Neural crest cell (in vitro differentiated cells): ENCODE measurements at places on chromosomes 5 and 9.

DNA sequence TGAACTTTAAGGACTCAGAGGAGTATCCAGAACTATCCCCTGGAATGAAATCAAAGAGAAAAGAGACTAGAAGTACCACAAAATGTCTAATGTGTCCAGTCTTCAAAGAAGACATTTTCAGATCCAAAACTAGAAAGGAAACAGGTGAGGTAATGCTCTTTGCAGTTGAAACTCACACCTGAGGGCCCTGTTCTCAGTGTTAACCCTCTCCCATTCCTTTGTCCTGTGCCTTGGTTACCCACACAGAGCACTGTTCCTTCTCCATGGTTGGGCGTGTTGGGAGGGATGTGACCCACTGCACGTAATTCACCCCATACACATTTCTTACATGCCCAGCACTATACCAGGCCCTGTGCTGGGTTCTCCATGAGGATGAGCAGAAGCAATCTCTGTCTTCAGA is 21.3 kb downstream of the MSANTD3 start:
- no peak for DNase-seq
- H3K27ac ChIP-seq = no peak overlapping the region
- no peaks in the 10 kb centered on the region for H3K27me3 ChIP-seq
- peaks cover 23% of the 10 kb centered on the region for H3K36me3 ChIP-seq

DNA sequence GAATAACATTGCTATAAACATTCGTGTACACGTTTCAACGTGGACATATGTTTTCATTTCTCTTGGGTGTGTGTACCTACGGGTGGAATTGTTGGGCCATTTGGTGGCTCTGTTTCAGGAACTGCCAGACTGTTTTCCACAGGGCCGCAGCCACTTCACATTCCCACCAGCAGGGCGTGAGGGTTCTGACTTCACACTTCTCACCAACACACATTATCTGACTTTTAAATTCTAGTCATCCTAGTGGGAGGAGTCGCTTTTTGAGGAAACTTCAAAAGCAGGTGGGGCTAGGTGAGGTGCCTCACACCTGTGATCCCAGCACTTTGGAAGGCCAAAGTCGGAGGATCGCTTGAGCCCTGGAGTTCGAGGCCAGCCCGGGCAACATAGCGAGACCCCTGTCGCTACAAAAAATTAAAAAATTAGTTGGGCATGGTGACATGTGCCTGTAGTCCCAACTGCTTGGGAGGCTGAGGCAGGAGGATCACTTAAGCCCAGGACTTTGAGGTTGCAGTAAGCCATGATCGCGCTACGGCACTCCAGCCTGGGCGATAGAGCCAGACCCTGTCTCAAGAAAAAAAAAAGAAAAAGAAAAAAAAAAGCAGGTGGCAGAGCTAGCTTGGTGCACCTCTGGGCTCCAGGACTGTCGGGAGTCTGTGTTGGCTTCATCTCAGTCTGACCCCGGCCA is 28.5 kb downstream of the TSPAN17 start:
- H3K27ac ChIP-seq = no peak overlapping the region
- no peak overlapping the region for H3K4me3 ChIP-seq

GRCh38 chr5:180323160-180323559 is 30.0 kb downstream of the GFPT2 start:
- DNase-seq = no peak
- no peaks in the 10 kb centered on the region for H3K27me3 ChIP-seq
- no peaks in the 10 kb centered on the region for H3K36me3 ChIP-seq
- H3K4me3 ChIP-seq = no peak overlapping the region
- H3K4me1 ChIP-seq = peaks cover 18% of the 10 kb centered on the region
- peak overlapping the region; percentile 4 for H3K27ac ChIP-seq

GRCh38 chr5:73365301-73365853 is 83.2 kb downstream of the FOXD1 start:
- H3K4me3 ChIP-seq = no peak overlapping the region
- peaks cover 26% of the 10 kb centered on the region for H3K27me3 ChIP-seq
- H3K27ac ChIP-seq = no peak overlapping the region
- no peaks in the 10 kb centered on the region for H3K36me3 ChIP-seq

DNA sequence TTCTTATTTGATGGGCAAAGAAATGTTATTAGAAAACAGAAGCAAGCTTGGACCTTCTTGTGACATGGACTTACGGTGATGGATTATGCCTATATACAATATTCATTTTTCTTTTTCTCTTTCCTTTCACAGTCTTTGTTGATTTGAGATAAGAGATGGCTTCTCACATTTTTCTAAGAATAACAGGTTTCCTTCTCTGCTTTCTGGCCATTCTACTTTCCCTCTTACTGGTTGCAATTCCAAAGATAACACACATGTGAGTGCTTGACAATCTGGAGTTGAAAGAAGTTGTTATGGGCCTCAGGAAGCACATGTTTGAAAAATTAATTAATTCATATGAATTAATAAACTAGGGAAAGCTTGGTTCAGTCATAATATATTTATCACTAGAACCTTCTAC is 89.8 kb upstream of the RPS23 start:
- H3K36me3 ChIP-seq = peaks cover 3% of the 10 kb centered on the region
- no peak for DNase-seq
- H3K27me3 ChIP-seq = peaks cover 6% of the 10 kb centered on the region

DNA sequence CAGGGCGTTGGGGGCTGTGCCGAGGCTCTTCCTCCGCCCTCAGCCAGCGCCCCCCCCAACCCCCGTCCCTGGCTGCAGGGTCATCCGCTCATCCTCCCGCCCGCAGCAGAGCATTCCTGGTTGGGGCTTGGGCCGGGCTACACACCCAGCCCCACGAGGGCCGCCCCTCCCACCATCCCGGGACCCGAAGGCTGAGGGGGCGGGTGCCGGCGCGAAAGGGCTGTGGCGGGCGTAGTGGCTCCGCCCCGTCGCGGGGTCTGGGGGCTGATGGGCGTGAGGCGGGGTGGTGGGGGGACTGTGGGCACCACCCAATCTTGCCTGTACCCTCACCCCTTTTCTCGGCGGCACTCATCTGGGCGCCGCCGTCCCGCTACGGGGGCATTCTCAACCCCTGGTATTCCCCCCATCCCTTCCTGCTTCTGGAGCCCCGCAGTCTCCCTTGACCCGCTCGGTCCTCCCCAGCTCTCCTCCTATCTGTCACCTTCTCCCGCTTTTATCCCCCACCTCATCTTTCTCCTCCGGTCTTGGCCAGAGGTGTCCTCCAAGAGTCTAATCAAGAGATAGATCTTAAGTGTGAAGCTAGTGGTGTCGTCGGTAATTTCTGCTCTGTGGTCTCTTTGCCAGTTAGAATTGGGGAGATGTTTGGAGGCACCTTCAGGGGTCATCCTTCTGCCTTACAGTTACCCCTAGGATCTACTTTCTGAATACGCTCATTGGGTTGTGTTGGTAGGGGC is 1.6 kb downstream of the FER start:
- no peaks in the 10 kb centered on the region for H3K27me3 ChIP-seq
- peak overlapping the region; percentile 67 for H3K27ac ChIP-seq
- peak overlapping the region; percentile 90 for H3K4me3 ChIP-seq
- H3K36me3 ChIP-seq = no peaks in the 10 kb centered on the region
- peaks cover 19% of the 10 kb centered on the region for H3K4me1 ChIP-seq

DNA sequence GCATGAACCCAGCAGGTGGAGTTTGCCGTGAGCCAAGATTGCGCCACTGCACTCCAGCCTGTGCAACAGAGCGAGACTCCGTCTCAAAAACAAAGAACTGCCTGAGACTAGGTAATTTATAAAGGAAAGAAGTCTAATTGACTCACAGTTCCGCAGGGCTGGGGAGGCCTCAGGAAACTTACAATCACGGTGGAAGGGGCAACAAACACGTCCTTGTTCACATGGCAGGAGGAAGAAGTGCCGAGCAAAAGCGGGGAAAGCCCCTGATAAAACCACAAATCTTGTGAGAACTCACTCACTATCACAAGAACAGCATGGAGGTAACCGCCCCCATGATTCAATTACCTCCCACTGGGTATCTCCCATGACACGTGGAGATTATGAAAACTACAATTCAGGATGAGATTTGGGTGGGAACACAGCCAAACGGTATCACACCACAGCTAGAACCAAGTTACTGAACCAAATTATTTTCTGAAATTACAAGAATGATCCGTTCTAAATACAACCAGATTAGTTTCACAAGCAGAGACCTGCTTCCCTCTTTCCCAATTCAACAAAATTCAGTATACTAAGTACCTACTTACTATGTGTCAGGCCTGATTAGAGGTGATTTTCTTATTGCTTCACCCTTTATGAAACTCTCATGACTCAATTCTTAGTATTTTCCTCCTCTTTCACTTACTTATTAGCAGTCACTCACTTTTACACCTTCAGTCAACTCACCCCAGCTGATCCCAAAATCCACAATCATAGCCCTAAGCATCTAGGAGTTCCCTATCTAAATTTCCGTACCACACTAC is 8.4 kb downstream of the UBTD2 start:
- H3K27ac ChIP-seq = peak overlapping the region; percentile 46
- DNase-seq = no peak
- no peaks in the 10 kb centered on the region for H3K27me3 ChIP-seq
- H3K4me3 ChIP-seq = no peak overlapping the region
- H3K36me3 ChIP-seq = peaks cover 26% of the 10 kb centered on the region

DNA sequence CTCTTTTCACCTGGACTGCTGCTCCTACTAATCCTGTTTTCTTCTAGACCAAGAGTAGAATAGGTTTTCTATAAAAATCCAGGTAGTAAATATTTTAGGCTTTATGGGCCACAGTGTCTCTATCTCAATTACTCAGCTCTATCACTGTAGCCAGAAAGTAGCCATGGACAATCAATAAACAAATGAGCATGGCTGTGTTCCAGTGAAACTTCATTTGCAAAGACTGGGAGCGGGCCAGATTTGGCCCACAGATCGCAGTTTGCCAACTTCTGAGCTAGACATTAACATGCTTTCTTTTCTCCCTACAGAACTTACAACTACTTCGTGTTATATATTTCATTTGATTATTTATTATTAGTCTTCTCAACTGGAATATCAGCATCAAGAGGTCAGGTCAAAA is 30.2 kb downstream of the BRINP1 start:
- no peak for DNase-seq
- peaks cover 4% of the 10 kb centered on the region for H3K27me3 ChIP-seq
- no peak overlapping the region for H3K27ac ChIP-seq
- peaks cover 14% of the 10 kb centered on the region for H3K4me1 ChIP-seq

DNA sequence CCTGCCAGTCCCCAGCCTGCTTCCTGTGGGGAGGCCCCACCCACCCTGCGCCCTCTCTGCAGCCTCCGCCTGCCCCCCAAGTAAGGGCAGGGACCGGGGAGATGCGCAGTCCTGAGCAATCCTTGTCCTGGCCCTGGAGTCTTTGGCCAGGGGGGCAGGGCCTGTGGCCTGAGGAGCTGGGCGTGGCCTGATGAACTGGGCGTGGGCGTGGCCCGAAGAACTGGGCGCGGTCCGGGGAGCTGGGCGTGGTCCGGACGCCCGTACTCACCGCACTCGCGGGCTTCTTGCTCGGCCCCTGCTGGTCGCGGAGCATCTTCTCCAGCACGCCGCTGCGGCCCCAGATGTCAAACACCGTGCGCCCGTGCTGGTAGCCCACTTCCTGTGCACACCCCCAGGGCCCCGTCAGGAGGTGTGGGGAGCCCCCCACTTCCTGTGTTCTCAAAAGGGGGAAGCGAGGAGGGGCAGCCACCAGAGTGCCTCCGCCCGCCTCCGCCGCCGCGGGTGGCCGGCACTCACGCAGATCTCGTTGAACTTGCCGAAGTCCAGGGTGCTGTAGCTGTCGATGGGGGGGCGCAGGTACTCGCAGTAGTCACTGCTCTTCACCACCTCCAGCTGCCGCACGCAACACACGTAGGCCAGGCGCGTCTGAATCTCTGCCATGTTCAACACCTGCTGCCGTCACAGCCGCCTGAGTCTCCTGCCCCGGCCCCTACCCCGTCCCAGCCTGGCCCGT is 2.7 kb upstream of the NSMF start:
- DNase-seq = peak; percentile 71
- H3K4me1 ChIP-seq = no peaks in the 10 kb centered on the region
- H3K36me3 ChIP-seq = no peaks in the 10 kb centered on the region
- H3K27ac ChIP-seq = no peak overlapping the region

DNA sequence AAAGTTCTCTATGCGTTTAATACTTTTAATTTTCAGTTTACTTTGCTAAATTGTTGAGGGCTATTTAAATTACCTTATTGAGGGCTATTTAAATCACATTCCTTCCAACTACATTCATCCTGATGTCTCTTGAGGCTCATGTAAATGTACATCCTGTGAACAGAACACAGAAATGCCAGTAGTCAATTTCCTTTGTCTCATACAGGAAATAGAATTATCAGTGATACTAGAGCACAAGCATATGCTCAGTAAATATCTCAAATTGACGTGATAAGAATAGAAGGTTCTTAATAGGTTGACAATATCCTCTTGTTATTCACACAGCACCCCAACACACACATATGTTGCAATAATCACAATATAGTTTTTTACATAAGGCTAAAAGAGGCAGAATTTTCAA is 449.0 kb downstream of the CYLC2 start:
- no peak overlapping the region for H3K4me3 ChIP-seq
- no peaks in the 10 kb centered on the region for H3K27me3 ChIP-seq
- no peaks in the 10 kb centered on the region for H3K4me1 ChIP-seq
- no peaks in the 10 kb centered on the region for H3K36me3 ChIP-seq
- H3K27ac ChIP-seq = no peak overlapping the region
- DNase-seq = no peak

DNA sequence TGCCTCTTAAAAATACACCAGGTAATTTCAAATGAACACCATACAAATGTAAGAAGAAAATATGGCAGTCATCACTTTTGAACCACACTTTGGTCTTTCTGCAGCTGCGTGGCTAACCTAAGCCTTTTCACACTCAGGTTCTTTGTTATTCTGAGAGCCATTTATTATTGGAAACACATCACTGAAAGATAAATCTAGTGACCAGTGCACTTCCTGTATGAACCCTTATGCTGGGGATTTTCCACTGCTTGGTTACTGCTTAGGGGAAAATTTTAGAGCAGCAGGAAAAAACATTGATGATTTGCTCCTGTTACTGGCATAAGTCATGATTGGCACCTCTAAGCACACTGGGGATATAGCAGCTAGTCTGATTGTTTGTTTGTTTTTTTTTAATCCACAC is 58.6 kb upstream of the RANBP3L start:
- no peak overlapping the region for H3K27ac ChIP-seq
- no peak overlapping the region for H3K4me3 ChIP-seq
- H3K36me3 ChIP-seq = no peaks in the 10 kb centered on the region
- H3K4me1 ChIP-seq = peaks cover 9% of the 10 kb centered on the region

DNA sequence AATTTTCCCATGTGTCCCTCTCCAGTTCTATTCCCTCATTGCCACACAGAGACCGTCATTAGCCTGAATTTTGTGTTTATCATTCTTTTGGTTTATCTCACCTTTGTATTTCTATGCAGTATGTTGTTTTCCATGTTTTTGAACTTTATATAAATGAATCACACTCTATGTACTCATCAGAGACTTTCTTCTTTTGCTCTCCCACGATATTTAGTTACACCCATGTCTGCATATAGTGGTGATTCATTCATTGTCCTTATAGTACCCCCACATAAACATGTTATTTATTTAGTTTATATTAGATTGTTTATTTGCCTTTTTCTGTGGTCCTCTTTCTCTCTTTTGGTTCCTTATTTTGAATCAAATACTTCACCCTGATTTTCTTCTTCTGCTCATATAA is 199.7 kb downstream of the FSTL4 start:
- H3K27ac ChIP-seq = no peak overlapping the region
- H3K4me3 ChIP-seq = no peak overlapping the region
- no peak for DNase-seq

- H3K4me3 ChIP-seq = no peak overlapping the region
- H3K36me3 ChIP-seq = no peaks in the 10 kb centered on the region
- DNase-seq = no peak
- no peak overlapping the region for H3K27ac ChIP-seq
- no peaks in the 10 kb centered on the region for H3K27me3 ChIP-seq
- no peaks in the 10 kb centered on the region for H3K4me1 ChIP-seq
These were observed 39.1 kb upstream of the ITGA1 start for GRCh38 chr5:52748590-52748989.
